ENCODE measurements at places on chromosomes 4 and X.

DNA sequence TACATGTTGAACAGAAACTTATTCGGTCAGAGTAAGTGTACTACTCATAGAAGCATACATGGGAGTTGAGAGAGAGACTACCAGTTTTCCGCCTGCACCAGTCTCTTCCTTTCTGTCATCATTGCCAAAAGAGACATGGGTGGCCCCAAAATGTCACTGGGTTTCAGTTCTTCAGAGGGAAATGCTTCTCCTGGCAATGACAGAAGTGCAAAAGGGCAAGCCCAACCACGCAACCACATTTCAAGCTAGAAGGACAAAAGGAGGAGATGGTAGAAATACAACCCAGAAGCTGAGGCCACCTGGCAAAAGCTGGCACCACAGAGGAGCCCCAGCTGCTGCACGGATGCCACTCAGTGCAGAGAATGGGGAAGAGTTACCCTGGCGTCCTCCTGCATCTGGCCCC, 320.1 kb downstream of the BCOR start:
- DNase-seq = no peak

DNA sequence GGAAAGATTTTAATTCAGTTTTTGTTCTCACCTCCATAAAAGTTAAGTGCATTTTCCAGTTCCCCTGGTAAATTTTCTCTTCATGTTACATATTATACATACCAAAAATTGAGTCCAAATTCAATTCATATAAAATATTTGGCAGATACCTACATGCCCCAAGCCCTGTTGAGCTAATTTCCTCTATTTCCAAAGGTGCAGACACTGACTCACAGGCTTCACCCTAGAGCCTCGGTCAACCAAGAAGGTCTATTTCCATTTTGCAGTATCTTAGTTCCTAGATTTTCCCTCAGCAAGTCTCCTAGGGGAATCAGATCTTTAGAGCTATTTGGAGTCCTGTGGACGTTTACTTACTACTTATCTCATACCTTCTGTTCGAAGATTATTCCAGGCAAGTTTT, 174.4 kb downstream of the TSPAN5 start:
- no peak for DNase-seq

- no peak for DNase-seq
Observed at GRCh38 chr4:38822748-38823303, 18.2 kb upstream of the TLR1 start.

DNA sequence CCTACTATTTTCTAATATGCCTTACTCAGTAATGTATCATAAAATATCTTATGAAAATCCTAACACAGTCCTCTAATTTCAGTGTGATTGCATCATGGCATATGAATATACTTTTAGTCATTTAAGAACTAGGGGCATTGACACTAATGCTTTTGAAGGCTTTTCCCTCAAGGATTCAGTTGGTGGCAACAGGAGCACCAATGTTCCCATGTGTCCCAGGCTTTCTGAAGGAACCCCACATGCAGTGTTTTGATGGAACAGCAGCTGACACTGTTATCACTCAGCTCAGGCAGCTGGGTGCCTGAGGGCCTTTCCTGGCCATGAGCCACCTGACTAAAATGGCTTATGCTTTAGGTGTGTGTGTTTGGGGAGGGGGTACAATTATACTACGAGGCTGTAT, 348.3 kb downstream of the ARHGAP24 start:
- DNase-seq = no peak

GRCh38 chr4:183563874-183564273, 59.0 kb downstream of the ING2 start:
- DNase-seq = no peak

GRCh38 chr4:52260514-52261210, 209.6 kb downstream of the SPATA18 start:
- DNase-seq = no peak

DNA sequence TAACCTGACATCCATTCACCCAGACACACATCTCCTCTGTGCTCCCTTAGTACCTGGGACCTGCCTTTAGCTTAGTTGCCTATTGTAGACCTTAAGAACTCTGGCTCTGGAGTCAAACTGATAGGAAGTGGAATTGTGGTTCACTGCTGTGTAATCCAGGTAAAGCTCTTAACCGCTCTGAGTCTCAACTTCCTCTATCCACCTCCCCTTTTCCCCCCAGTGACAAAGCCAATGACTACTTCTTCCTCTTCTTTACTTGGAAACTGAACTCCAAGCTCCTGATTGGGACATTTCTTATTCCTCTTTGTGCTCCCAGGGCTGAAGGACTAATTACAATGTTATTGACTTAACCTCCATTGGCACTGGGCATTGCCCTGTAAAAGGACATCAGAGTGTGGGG, 94.1 kb downstream of the DRD5 start:
- no peak for DNase-seq

DNA sequence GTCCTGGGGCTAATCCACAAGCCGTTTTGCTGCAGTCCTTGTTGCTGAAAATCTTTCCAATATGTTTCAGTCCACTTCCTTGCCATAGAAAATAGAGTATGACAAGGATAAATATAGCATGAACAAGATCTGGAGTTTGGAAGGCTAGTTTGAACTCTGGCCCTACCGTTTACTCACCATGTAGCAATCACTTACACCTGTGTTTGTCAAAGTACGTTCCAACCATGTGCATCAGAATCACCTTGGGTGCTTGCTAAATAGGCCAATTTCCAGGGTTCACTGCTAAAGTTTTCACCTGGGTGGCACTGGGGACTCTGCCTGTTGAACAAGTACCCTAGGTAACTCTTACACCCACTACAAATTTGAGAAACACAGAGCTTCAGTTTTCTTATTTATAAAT, 188.9 kb downstream of the ENOX2 start:
- no peak for DNase-seq

DNA sequence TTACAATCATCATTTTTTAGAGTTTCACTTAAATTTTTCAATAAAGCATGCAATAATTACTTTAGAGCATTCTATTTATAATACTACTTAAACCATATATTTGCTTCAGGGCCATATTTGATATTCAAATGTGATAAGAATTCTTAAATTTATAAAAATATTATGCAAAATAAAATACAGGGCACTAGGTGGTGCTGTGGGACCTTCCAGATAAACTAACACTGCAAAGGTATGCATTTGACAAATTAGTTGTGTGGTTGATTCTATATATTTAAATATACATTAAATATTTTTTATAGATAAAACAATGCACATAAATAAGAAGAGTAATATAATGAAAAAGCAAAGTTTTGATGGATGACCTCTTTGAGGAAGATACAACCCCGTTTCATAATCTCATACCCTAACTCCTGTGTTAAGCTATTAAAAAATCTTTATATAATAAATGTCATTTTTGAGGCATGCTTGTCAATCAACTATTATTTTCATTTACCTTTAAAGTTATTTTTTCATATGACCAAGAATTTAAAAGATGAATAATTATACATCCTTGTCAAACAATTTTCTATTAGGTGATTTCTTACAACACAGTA, 128.4 kb downstream of the REELD1 start:
- DNase-seq = no peak

DNA sequence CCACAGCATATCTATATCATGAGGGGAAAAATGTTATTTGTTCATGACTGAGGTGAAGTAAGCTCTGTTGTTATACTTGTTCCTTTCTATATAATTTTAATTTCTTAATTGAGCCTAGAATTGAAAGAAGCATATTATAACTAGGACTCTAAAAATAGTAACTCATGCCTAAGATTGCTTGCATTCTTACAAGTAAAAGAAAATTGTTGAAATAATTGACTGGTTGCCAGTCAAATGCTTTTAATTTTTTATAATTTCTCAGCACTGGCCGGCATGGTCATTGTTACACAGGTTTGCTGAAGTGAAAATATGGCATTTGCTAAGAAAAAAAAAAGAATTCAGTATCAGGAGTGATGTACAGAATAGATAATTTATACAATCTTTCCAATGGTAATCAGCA, 104.8 kb downstream of the GASK1B start:
- DNase-seq = no peak

DNA sequence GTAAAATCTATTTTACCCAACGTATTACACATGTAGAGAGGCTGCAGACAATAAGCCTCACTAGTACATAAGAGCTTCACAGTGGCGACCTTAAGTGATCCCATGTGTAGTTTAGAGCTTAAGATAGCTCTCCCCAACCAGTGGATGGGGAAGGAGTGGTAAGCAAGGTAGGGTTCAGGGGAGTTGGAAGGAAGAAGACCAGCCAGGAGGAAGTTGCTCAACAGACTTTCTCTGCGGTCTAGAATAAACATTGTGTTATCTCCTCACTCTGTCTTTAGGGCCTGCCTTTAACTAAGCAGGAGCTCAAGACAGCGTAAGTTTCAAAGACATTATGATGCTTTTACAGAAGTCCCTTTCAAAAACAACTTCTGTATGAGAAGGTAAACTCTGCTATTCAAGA, 16.8 kb downstream of the MEPE start:
- no peak for DNase-seq

- no peak for DNase-seq
Observed at GRCh38 chr4:25884031-25884782, 21.4 kb upstream of the SEL1L3 start.

DNA sequence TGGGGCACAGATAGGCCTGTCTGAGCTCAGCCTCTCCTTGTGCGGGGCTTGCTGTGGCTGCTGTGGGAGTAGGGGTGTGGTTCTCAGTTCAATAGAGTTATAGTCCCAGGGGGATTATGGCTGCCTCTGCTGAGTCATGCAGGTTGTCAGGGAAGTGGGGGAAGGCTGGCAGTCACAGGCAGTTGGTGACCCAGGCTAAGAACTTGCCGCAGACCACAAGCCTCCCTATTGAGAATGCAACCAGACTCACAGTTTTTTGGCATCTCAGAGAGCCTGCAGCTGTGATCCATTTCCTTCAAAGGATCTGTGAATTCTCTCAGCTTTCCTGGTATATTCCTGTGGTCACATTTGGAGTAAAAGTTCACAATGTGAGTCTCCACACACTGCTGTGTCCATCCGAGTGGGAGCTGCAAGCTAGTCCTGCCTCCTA, 364.9 kb downstream of the ZNF674 start:
- peak; percentile 45 for DNase-seq

- DNase-seq = no peak
Observed at GRCh38 chr4:184655889-184656869, 6.6 kb downstream of the PRIMPOL start.

GRCh38 chr4:110625576-110626257, 2.8 kb upstream of the PITX2 start:
- peak; percentile 53 for DNase-seq

DNA sequence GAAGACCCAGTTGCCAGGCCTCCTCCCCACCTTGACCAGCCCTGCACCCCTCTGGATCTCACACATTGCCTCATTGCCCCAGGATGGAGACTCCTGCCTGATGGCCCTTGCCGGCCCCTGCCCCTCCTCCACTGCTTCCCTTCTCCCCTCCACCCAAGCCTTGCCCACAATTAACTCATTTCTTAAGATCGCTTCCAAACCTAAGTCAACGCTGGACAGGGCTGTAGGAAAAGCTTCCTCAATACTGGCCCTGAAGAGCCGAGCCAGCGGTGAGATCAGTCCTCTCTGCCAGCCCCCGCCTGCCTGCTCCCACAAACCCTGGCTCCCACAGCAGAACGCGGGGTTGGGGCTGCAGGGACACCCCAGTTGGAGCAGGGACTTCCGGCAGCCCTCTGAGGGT, 7.5 kb upstream of the HAUS7 start:
- no peak for DNase-seq

DNA sequence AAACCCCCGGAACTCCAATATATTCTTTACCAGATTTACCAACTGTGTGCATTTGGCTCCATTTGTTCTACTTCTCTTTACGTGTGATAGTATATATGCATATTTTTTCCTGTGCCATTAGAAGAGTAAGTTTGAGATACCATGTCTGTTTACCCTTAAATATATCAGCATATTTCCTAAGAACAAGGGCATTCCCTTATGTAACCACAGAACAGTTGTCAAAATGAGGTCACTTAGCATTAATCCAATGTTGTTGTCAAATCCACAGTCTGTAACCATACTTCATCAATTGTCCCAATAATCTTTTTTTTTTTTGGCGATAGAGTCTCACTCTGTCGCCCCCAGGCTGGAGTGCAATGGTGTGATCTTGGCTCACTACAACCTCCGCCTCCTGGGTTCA, 55.2 kb downstream of the TBC1D14 start:
- DNase-seq = no peak

DNA sequence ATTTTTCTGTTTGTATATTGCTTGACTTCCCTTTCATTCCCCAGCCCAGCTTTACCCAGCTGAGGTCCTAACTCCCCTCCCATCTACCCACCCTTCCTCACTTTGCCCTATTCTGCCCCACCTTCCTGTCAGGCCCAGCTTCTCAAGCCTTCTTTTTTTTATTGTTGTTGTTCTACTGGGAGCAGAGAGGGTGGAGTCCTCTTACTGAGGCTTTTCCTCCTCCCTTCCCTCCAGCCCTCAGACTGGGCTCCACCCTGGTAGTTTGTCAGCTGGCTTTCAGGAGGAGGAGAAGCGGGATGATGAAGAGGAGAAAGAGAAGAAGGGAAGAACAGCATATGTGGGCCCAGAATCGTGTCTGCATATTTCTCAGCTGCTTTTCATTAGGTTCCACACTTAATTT, 3.2 kb upstream of the KLF8 start:
- no peak for DNase-seq

DNA sequence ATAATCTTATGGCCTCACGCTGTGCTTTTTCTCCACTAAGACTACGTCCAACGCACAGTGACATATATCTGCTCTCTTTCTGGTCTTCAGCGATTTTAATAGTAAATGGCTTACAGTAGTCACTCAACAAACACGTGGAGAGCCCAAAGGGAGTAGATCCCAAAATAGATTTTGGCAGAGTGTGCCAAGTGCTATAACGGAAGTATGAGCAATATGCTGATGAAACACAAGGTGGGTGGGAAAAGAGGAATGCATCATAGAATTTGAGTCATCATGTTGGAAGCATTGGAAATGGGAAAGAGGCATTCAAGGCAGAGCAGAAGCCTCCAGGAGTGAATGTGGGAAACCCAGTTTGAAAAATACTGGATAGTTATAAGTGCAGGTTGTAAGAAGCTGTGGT, 129.1 kb upstream of the LDB2 start:
- DNase-seq = no peak

DNA sequence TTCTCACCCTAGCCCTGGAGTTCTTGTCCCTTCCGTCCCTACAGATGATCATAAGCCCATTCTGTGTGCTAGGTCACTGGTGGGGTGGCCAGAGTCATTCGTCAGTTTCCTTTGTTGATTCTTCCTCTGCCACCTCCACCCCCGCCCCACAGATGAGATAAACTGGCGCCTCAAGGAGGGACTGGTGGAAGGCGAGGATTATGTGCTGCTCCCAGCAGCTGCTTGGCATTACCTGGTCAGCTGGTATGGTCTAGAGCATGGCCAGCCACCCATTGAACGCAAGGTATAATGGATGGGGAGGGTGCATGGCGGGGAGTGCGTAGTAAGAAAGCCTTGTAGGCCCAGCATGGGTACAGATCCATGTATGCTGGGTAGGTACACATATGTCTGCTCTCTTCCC, 6.4 kb downstream of the USP11 start:
- DNase-seq = no peak

DNA sequence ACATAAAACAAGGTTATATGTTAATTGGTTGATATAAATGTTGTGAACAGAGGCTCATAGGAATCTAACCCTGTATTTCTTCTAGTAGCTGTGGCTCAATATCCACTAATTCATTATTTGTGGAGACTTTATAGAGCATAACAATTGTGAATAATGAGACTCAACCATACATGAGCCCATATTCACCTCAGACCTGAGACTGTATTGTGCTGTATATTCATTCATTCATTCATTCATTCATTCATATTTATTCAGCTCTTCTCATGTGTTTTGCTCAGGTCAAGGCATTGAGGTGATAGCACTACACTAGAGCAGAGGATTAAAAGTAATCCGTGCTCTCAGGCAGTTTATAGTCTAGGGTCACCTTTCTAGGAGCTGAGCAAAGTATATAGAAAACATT, 24.5 kb upstream of the ANXA3 start:
- DNase-seq = no peak
